ENCODE measurements at places on chromosomes 2 and 18.

- no peak for DNase-seq
Observed at GRCh38 chr2:88236666-88237065, 66.5 kb downstream of the THNSL2 start.

DNA sequence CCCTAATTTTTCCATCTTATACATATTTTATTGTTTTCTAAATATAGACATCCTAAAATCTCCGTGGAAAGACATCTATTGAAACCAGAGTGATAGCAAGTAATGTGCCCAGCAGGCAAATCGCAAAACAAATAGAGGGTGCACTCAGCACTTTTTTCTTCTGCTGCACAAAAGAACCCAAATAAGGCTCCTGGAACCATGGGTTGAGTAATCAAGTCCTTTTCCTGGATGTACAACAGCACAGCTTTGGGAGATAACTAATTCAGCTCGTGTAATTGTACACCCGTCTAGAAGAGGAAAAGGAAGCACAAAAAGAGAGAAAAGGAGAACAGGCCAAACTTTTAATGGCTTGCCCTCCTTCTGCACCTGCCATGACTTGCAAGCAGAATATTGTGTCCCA is 126.9 kb upstream of the TLK1 start:
- no peak for DNase-seq

- no peak for DNase-seq
Observed at GRCh38 chr2:120531365-120531764, 185.4 kb downstream of the INHBB start.

DNA sequence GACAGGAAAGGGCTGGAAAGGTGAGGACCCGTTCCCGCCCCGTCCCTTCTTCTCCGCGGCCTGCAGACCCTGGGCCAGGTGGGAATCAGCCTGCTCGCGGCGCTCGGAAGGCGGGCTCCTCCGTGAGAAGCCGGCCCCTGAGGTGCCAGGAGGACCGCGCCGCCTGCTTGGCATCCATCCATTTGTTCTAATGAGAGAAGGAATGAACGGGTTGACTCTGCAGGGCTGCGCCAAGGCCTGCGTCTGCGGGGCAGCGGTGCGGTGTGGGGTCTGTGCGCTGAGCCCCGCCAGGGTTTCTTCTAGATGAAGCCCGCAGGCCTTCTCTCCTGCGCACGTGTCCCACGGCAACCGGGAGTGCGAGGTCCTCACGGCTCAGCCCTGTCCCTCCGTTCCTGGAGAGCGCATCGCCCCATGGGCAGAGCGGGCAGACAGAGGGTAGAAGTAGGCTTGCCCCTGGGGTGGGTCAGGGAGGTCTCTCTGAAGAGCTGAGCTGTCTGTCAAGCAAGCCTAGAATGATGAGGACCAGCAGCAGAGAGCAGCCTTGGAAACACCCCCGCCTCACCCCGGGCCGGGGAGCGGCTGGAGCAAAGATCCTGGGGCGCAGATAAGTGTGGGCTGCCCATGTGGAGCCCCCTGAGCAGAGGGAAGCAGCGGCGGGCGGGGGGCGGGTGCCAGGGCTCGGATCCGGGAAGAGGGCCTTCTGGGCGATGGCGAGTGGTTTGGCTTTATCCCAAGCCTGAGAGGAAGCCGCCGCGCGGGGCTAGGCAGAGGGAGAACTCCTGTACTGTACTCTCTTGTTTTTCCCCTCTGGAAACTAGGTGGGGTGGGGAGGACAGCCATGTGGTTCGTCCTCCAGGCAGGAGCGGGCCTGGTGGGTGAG is 27.9 kb upstream of the HS6ST1 start:
- no peak for DNase-seq

DNA sequence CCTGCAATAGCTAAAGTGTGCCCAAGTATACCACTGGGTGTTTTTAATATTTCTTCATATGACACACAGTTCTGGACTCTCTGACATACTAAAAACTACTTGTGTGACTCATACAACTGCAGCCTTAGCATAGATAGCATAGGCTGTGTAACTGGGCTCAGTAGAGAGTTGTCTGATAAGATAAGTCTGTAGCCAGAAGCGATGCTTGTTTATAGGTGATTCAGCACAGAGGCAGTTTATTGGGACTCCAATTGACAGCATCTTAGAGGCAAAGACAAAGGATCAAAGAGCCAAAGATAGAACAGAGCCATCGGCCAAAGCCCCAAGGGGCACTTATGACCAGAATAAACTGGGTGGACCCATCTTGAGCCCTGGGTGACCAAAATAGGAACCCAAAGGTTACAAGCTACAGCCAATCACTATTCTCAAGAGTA is 42.3 kb downstream of the AAK1 start:
- no peak for DNase-seq

- no peak for DNase-seq
Observed at GRCh38 chr2:9057939-9058761, 54.7 kb upstream of the MBOAT2 start.

GRCh38 chr2:96546321-96546720 is 9.8 kb downstream of the ARID5A start:
- no peak for DNase-seq

GRCh38 chr2:126381091-126381490 is 274.9 kb upstream of the GYPC start:
- DNase-seq = no peak

DNA sequence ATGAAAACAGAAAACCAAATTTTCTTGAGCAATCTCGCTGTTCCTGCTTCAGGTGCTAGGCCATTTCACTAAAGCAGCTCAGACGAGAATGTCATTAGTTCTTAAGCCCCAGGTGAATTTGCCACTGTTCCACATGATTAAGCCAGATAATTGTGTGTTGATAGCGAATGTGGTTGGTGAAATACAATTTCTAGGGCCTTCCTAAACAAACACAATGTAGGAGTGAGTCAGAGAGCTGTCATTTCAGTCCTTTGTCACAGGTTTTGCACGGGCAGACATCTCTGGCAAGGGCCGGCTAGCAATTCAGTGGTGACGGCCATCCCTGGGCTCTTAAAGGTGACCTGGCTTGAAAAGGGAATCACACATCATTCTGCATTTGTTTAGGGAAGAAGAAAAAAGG is 170.7 kb downstream of the TMEM182 start:
- DNase-seq = no peak

DNA sequence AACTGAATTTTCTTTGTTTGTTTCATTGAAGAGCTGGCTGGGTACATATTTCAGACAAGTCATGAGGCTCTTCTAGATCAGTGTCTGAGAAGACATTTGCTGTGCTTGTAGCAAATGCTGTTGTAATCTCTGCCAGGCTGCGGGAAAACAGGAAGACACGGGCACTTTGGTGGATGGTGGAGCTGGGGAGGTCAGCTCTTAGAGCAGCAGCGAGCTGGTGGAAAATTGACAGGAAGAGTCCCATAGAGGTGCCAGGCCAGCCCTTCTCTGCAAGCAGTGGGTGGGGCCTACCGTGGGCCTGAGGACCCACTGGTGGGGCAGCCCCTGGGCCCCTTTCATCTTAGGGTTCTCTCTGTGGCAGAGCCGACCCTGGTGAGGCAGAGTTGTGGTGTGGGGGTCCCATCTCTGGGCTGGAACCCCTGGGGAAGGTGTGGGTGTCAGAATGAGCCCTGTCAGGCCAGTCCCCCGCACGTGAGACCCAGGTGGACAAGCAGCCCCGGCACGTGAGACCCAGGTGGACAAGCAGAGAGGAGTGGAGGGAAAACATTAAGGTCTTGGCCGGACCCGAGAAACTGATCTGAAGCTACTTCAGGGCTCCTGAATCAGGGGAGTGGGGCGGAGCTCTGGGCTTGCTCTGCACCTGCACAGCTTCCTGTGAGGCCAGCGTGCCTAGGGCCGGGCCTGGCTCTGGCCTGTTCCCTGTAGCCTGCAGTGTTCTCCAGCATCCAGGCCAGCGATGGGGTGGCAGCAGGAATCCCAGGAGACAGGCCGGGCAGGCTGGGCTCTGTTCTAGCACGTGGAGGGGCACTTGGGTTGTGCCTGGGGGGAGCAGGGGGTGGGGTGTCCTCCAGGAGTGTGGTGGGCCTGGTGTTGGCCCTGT is 273.5 kb upstream of the HDAC4 start:
- no peak for DNase-seq

DNA sequence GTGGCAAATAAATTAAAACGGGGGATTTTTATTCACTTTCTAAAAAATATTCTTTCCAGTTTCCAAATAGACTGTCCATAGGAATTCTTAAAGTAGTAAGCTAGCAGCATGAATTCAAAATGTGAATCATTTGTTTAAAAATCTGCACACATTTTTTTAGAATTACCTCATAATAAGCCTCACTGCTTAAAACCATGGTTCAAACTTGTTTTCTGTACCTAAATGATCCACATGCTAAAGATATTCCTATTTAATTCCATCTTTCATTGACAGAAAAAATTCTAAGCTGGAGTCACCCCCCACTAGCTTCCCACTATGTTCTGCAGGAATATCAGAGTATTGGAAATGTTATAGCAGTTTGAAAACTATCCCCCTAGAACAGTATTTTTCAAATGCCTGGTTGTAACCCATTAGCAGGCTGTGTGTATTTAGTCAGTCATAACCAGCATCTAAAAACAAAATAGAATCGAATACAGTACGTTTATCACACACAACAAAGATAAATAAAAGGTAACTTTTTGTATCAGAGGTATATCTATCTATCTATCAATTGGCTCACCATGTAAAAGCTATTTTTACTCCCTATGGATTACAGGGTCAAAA is 11.2 kb upstream of the IKZF2 start:
- DNase-seq = no peak

GRCh38 chr2:129800285-129800684 is 179.2 kb upstream of the RAB6C start:
- DNase-seq = no peak

DNA sequence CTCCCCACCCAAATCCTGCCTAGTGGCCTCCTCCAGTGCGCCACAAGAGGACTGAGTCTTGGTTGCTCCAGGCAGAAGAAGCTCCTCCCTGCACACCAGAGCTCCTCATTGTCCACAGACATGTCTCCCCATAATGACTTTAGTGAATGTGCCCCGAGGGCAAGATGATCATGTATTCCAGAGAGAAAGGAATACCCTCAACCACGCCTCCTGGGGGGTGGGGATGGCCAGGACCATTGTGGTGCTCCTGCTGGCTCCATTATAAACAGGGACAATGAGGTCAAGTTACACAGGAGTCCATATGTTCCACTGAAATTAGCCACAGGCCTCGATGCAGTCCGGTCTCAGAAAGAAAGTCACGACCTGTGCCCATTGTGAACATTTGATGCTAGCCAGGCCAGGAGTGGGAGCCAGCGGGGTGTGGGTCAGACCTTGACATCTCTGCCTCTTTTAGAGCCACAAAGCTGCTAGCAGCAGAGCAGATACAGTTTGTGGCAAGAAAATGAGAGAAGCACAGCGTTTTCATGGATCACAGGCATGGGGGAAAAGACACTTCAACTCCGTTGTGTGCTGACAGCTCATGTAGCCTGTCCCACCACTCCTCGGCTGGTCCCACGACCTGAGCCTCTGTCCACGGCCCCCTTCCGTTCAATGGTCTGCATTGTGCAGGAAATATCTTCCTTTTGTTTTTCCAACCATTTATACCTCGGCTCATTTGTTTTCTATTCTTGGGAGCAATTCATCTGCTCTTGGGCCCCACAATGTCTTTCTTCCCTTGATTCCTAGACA is 70.7 kb upstream of the FZD7 start:
- DNase-seq = no peak

- DNase-seq = no peak
Observed at GRCh38 chr2:26691881-26692278, 642 bp upstream of the KCNK3 start.

DNA sequence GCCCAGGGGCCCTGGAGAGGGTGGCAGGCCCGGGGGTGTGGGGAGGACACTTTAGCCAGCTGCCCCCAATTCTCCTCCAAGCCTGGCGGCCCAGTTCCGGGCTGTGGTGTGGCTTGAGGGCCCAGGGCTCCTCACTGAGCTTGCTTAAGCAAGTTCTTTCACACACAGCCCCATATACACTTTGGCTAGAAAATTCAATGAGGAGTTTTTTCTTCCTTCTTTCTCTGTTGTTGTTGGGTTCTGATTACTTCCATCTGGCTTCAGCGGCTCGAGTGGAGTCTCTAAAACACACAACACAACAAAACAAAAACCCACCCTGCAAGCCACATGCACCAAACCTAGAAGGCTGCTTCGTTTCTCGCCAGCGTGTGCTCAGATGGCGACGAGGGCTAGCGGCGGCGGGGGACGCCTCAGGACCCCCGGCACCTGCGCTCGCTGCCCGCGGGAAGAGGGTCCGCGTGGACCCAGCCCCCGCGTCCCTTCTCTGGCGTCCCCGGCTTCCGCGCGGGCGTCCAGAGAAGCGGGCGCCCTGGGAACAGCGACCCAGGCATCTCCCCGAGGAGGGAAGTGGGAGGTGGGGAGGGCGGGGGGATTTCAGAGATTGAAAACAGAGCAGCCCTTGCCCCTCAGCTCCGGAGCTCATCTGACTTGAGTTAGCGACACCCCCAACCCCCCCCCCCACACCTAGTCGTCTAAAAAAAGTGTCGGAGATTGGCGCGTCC is 577 bp upstream of the GLI2 start:
- DNase-seq = no peak

DNA sequence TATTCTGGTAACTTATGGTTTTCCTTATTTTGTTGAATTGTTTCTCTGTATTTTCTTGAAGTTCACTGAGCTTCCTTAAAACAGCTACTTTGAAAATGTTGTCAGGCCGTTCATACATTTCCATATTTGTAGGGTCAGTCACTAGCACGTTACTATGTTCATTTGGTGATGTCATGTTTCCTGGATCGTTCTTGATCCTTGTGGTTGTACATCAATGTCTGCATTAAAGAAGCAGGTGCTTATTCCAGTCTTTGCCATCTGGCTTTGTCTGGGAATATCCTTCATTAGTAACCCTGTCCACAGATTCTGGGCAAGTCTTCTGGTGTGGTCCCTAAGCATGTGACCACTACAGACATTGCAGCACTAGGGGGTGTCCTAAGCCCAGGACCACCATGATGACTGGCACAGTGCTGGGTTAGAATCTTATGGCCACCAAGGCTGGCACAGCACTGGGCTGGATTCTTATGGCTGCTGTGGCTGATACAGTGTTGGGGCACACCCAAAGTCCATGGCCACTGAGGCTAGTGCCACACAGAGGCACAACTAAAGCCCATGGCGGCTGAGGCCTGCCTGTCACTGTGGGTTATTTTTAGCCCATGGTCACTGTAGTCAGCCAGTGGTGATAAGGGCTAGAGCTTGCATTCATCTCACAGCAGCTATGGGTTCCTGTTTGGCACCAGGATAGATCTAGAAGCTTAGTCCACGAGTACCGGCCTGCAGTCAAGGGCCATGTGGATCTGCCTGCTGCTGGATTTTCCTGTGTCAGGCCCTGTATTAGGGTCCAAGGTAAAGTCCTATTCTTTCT is 13.2 kb downstream of the VWA3B start:
- no peak for DNase-seq

Data from activated CD4-positive, alpha-beta T cell treated with anti-CD3 and anti-CD28 coated beads, Interleukin-2, amount 50 U/mL, for 24 hours (primary cell).